ENCODE measurements at places on chromosomes 1 and 21.

- no peak for DNase-seq
Observed at GRCh38 chr1:8746554-8746953, 70.9 kb downstream of the RERE start.

DNA sequence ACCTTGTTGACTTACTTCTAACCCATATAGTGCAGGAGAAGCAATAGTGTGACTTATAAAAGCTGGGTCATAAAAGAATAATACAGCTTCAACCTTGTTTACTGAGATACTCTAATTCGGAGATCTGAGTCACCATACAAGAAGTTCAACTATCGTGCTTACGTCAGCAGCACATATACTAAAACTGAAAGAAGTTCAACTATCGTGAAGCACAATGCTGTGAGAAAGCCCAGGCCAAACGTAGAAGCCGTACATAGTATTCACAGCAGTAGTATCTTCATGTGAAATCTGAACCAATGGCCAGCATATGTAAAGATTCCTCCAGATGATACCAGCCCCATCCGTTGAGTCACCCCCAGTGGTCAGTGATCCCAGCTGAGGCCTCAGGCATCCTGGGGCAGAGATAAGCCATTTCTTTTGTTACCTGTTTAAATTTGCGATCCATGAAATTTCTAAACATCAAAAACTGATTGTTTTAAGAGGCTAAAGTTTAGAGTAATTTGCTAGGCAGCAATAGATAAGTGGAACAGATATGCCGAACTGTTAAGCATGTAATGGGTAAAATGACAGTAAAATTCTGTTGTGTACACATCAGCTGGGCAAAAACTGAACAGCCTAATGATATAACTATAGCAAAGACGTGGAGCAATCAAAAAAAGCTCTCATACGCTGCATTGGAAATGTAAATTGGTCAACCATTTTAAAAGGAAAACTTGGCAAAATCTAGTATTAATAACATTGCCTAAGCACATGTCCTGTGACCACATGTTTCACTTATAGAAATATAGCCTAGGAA lies 53.9 kb upstream of the SAMD13 start:
- DNase-seq: peak; percentile 46

- no peak for DNase-seq
Observed at GRCh38 chr21:28762357-28762735, 230.3 kb downstream of the LTN1 start.

- DNase-seq: no peak
Observed at GRCh38 chr1:201566933-201567801, 28.2 kb downstream of the NAV1 start.

DNA sequence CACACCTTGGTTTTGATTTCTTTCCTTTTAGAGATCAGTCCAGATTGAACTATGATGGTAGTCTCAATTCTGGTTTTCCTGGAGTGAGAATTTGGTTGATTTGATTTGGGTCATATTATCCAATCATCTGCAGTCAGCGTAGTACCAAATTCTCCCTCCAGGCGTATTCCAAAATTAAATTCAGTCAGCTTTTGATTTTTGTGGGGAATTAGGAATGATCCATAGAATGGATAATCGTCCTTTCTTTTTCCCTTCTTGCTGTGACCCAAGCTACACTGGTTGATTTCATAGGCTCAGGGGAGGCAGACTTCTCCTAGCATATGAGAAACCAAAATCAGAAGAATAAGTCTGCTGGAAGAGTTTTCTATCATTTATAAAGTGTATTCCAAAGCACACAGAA lies 4.9 kb downstream of the PRCC start:
- DNase-seq: no peak

DNA sequence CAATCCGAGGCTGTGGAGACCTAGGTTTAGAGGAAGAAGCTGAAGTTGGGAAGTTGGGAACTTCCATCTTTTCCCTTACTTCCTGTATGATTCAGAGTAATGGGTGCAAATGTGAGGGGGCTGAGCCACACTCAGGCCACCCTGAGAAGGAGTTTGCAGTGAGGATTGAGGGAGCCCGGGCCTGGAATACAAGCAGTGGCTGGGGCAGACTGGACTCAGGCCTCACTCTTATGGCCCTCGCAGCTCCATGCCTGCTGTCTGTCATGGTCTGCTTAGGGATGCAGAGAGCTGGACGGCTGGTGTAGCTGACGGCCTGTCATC lies 73.7 kb upstream of the RAB4A start:
- DNase-seq: no peak

DNA sequence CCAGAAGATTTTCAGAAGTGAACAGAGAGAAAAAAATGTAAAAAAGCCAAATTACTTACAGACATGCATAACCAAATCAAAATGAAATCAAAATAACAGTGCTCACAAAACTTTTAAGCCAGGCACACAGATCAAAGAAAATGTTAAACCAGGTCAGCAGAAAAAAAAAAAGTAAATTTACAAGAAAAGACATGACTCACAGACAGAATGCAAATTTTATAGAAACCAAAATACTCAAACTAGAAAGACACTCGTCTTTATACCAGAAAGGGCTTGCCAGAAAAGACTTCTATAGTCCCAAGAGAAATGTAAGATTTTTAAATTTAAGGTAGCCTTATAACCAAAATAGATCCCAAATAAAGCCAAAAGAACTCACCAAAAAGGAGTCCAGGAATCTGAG lies 86.5 kb upstream of the COG2 start:
- no peak for DNase-seq

DNA sequence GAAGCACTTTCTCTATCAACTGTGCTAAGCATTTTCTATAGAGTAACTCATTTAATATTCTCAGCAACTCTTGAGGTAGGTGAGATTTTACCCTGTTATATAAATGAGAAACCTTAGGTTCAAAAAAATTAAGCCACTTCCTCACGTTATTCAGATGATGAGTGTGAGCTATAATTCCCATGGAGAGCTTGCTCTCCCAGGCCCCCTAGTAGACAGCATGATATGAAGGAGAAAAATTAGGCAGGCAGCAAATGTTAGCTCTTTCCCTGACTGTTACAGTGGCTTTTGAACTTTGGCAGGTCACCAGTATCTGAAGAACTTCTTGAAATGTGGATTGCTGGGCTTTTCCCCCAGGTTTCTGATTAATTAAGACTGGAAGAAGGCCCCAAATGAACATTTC lies 753.1 kb downstream of the NCAM2 start:
- DNase-seq: no peak

- DNase-seq: no peak
Observed at GRCh38 chr1:101945884-101946283, 50.8 kb downstream of the OLFM3 start.

DNA sequence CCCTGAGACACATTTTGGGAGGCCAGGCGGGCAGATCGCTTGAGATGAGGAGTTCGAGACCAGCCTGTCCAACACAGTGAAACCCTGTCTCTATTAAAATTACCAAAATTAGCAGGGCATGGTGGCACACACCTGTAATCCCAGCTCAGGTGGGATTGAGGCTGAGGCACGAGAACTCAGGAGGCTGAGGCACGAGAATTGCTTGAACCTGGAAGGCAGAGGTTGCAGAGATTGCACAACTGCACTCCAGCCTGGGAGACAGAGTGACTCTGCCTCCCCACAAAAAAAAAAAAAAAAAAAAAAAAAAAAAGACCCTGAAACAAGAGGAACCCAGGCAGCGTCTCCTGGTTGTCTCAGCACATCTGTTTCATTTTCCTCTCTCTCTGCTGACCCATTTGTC lies 24.2 kb downstream of the PGM1 start:
- no peak for DNase-seq

DNA sequence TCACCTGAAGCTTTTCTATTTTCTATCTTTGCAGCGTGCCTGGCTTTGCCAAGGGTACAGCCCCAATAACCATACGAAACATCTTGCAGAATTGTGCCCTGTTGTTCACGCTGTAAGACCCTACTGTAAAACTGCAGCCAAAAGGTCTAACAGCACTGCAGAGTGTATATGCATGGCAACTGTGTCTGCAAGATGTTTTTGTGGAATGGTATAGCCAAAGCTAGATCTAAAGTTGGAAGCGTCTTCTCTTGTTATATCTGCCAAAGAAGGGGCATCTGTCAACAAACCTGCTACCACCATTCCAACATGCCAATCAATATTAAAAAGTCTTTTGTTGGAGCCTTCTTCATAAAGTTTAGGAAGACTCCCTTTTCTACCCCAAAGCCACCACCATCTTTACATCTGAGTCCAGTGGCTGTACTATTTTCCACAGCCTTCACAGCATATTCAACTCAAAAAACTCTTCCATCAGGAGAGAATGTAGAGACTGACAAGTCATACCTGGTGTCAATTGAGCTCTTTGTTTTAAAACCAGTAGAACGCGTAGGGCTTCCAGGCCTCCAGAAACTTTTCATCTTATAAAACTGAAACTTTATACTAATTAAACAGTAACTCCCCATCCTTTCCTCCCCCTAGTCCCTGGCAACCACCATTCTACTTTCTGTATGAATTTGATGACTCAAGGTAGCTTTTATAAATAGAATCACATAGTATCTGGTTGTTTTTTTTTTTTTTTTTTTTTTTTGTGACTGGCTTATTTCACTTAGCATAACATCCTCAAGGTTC lies 40.0 kb downstream of the ZSCAN20 start:
- peak; percentile 36 for DNase-seq

GRCh38 chr1:101188331-101188730 lies 48.5 kb upstream of the S1PR1 start:
- DNase-seq: no peak

GRCh38 chr21:33690874-33691273 lies 48.6 kb downstream of the ITSN1 start:
- DNase-seq: no peak

DNA sequence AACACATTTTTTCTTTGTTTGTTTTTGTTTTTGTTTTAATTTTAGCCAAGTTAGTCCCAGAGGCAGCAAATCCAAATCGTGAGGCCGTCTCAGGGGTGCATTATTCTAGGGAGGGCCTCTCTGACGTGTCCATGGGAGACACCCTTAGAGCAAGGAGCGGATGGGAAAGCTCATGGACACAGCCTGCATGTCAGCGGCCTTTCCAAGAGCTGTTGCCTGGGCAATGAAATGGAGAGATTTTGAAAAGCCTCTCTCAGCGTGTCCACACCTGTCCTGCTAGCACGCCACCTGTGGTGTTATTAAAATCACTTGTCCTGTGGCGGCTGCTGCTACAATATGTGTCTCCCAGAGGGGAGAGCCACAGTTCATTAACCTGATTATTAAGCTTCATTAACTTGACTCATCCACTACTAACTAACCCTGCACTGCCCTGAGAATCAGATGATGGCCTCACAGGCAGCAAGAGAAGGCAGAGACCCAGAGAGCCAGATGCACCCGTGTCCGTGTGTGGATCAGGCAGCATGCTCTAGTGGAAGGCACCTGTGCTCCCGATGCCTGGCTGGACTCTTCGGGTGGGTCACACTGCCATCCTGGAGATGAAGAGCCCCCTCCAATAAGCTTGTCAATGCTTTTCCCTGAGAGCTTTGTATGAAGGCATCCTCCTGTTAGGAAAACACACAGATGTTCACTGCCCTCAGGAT lies 133.3 kb downstream of the PGBD5 start:
- no peak for DNase-seq

- DNase-seq: no peak
Observed at GRCh38 chr1:38009088-38009840, 3.3 kb upstream of the UTP11 start.

GRCh38 chr1:168991667-168992475 lies 114.6 kb upstream of the ATP1B1 start:
- DNase-seq: no peak

GRCh38 chr1:1628754-1629429 lies 3.1 kb upstream of the MMP23B start:
- DNase-seq: no peak

DNA sequence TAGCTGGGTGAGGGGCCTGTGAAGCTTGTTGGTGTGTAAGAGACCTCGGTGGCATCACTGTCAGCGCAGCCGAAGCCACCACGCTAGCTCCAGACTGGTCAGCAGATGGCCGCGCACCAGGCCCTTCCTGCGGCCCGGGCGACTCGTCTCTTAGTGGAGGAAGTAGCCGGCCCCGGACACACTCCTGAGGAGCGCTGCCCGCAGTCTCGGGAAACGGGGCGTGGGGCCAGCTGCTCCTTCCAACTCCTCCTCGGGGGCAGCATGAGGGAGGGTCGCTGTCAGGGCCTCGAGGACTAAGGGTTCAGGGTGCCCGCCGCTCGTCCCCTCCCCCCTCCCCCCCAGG lies 20.4 kb downstream of the H3-3A start:
- DNase-seq: peak; percentile 71

Data from AG08396 (cell line).